ENCODE measurements at places on chromosomes 16 and 17.
A peak's percentile ranks its signal among the peaks of the same experiment; 100 is the strongest.

- DNase-seq = no peak
Measured at GRCh38 chr17:7750321-7750821, 32.8 kb downstream of the DNAH2 start.

DNA sequence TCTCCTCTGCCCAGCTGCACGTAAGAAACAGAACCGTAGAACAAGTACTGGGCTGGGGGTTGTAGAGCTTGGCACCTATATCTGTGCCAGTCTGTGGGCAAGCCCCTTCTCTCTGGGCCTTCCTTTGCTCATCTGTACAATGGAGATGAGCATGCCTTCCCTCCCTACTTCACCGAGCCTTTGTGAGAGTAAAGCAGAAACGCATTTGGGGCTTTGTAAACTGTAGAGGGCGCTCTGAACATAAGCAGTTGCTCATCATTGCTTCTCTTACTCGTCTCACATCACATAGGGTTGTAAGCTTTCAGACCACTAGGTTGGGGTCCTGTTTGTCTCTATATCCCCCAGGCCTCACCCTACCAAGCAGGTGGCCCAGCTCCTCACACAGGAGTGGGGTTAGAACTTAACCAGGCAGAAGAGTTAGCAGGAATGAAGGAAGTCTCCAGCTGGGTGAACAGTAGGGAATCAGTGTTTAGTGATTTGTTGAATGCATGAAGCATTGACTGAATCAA, 15.1 kb downstream of the SAMD14 start:
- no peak for DNase-seq

GRCh38 chr17:6455321-6455705, 11.1 kb downstream of the PIMREG start:
- DNase-seq = no peak

DNA sequence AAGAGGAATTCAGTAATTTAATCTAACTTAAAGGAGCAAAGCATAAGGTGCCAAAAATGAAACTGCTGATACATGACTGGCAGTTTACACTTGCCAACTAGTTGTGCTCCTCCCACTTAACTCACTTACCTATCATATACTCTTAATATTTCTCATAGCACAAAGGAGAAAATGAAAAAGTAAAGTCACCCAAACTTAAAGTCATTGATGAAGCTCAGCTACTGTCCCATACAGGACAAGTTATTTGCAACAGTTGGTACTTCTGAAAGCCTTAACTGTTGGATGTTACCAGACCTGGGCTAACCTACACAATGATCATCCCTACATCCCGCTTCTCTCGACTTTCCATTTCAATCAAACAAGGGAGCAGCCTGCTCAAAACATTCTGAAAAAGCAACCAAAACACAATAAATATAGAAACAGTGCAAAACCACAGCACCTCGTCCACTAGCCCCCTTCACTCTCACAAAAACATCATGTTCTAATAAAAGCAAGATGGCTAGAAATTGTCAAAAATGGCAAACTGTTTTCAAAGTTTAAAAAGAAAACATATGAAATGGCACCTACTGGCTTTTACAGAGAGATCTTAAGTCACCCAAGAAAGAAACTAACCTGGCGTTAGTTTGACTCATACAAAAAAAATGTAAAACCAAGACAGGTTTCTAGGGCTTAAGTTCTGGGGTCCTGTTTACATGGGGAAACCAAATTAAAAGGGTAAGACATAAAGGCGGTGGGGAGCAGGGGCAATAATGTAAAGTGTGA, 868 bp downstream of the MED13 start:
- no peak for DNase-seq

GRCh38 chr16:84740596-84741116, 40.9 kb downstream of the USP10 start:
- DNase-seq = no peak

- no peak for DNase-seq
Measured at GRCh38 chr17:17913695-17914332, 58.4 kb downstream of the TOM1L2 start.

DNA sequence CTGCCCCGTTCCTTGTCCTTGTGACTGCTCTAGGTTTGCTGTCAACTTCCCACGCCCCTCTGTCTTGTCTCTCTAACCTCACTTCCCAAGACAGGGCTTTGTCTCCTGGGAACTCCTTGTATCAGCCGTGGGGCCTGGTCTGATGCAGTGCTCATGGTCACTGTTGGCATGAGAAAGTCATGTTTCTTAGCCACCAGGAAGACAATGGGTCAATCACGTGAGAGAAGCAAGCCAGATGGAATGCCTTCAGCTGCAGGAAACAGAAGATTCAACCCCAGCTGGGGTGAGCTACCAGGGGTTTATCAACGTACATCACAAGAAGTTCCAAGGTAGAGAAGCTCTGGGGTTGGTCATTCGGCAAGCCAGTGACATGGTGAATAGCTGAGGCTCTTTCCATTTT, 116.6 kb downstream of the IRF8 start:
- no peak for DNase-seq

DNA sequence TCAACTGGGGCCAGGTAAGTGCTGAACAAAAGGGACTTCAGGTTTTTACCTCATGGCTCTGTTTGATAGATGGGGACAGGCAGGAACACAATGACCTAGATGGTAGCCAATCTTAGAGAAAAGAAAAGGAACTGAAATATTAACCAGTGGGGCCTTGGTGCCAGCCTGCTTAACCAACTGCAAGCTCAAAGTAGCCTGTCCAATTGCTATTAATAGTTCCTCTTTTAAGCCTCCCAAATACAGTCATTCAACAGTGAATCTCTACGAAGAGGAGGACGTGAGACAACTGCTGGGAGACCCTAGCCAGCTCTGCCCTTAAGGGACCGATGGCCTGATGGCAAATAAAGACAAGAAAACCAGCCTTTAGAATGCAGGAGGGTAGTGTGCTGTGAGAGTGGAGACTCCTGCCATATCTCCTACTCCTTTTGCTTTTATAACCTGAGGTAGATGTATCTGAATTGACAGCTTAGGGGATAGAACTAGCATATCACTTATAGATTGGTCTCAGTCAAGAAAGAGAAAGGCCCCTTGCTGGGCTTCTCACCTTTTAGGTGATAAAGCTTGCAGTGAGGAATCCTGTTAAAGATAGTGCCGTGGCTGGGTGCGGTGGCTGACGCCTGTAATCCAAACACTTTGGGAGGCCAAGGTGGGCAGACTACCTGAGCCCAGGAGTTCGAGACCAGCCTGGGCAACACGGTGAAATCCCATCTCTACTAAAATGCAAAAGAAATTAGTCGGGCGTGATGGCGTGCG, 28.3 kb downstream of the ARSG start:
- no peak for DNase-seq

GRCh38 chr17:45775148-45775547, 9.0 kb upstream of the CRHR1 start:
- DNase-seq = no peak

GRCh38 chr17:75265614-75266315, 4.1 kb downstream of the MRPS7 start:
- DNase-seq = no peak

- DNase-seq = no peak
Measured at GRCh38 chr16:27073733-27074132, 7.0 kb downstream of the C16orf82 start.

DNA sequence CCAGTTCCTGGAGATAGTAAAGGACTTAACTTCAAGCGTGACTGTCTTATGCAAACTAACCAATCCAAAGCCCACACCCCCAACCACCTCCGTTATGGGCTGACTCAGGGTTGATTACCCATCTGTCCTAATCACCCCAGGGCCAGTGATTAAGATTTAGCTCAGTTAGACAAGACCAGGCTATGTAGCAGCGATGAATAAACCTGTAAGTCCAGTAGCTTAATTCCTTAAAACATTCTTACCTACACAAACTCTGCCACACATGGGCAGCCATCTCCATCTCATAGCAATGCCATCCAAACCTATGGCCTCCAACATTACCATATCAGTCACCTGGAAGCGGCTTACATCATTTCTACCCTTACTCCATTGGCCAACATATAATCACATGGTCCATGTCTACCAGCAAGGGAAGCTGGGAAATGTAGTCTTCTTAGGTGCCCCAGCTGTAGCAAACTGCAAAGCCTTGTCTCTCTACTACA, 266.7 kb downstream of the SHISA9 start:
- DNase-seq = no peak

DNA sequence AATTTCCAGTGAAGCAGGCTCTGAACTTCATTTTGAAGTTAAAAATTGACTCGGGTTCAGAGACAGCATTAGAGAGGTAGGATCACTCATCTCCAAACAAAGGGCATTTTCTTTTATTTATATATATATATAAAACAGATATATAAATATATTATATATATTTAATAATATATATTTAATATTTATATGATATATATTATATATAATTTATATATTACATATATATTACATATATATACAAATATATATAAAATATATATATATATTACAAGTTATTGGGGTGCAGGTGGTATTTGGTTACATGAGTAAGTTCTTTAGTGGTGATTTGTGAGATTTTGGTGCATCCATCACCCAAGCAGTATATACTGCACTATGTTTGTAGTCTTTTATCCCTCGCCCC, 320.8 kb downstream of the MAP2K6 start:
- DNase-seq = no peak

DNA sequence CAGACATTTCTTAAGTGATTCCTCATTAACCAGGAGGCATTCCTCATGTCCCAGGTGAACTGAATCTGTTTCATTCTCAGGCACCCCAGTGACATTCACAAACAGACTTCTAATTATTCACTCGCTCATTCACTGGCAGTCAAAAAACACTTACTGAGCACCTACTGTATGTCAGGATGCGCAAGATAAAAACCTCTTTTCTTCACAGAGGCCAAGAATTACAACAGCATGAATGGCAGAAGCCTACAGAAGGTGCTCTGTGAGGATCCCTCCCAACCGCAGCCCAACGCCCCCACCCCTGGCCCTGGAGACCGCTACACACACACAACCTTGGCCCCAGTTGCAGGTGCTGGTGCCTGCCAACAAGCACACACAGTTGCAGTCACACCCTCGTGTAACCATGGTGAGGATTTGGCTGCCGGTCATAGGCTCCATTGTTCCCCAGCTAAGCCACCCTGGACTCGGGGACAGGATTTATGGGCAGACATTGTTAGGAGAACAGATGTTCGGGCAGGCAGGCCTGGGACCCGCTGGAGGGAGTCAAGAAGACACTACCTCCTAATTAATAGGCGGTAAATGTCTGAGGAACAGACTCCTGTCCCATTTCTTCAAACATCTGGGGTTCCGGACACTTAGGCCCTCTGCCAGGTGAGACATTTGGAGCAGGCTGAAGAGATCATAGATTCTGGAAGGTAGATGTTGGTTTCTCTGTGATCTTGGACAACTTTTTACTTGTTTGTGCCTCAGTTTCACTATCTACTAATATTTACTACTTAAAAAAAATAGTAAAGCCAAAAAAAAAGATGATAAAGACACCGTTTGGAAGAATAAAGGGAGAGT, 43.2 kb downstream of the CUEDC1 start:
- DNase-seq = peak; percentile 93

GRCh38 chr17:36088670-36089338, 1.1 kb downstream of the CCL3 start:
- no peak for DNase-seq

DNA sequence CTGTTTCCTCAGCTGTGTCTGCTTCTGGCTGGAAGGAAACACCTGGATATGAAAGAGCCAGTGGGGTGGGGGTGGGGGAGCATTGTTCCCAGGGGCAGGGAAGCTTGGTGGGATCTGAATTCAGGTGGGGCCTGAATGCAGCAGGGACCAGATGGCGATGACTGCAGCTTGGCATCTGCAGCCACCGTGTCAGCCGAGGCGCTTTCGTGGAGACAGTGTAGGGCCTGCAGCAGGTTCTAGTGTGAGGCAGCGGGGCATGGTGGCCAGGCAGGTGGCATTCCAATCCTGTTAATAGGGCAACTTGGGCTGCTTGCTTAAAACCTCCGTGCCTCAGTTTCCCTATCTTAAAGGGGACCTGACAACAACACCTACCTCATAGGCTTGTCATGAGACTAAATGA, 1.7 kb downstream of the PIK3R6 start:
- no peak for DNase-seq

DNA sequence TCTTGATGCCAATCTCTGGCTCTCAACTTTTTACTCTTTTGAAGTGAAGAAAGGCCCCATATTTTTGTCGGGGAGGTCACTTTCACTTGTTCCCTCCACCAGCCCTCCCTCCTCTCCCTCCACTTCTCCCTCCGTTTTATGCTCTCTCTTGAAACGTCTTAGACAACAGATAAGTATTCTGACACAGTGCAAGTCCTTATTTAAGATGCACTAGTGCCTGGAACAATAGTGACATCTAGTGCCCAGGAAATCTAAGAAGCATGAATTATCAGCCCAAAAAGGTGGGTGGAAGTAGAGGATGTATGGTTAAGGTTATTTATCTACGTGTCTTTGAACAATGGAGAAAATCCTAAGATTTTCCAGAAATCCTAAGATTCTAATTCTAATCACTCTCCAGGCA, 17.9 kb downstream of the PSME3IP1 start:
- peak; percentile 61 for DNase-seq

GRCh38 chr17:7969433-7969832, 33.0 kb upstream of the GUCY2D start:
- no peak for DNase-seq

DNA sequence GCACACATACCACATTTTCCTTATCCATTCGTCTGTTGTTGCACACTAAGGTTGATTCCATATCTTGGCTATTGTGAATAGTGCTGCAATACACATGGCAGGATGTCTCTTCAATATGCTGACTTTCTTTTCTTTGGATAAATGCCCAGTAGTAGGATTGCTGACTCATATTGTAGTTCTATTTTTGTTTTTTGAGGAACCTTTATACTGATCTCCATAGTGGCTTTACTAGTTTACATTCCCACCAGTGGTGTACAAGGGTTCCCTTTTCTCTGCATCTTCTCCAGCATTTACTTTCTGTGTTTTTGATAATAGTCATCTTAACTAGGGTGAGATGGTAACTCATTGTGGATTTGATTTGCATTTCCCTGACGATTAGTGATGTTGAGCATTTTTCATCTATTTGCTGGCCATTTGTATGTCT, 118.1 kb downstream of the STXBP4 start:
- no peak for DNase-seq

GRCh38 chr17:76461765-76462555, 5.4 kb upstream of the AANAT start:
- no peak for DNase-seq

DNA sequence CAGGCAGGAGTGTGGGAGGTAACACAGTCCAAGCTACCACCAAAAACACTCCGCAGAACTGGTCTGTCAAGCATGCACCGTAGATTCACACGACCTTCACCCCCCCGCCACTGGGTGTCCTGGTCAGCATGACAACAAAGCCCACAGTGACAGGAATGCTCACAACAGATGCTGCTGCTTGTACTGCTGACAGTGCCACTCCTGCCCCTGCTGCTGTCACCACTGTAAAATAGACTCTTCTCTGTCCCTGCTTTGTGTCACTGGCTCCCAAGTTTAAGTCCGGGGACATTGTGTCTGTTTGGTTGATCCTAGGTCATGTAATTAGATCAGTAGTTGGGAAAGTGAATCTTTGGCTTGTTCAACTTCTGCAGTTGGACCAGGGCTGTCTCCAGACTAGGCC, 7.0 kb upstream of the ODF4 start:
- DNase-seq = no peak

DNA sequence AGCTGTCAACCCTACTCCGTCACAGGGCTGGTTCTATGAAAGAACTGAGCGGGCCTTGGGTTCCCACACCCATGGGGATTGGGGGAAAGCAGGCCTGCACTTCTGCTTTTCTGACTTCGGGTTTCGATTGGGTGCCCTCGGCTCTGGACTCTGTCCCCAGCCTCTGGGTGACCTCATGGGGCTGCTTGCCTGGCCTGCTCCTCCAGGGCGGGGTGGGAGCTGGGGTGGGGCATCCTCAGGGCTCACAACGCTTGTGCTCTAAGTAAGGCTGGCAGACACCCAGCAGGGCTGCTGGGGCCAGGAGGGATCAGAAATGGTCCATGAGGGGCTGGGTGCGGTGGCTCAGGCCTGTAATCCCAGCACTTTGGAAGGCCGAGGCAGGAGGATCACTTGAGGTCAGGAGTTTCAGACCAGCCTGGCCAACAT, 19.2 kb downstream of the ARHGAP27 start:
- no peak for DNase-seq
